ENCODE measurements at places on chromosomes 3 and 15.

DNA sequence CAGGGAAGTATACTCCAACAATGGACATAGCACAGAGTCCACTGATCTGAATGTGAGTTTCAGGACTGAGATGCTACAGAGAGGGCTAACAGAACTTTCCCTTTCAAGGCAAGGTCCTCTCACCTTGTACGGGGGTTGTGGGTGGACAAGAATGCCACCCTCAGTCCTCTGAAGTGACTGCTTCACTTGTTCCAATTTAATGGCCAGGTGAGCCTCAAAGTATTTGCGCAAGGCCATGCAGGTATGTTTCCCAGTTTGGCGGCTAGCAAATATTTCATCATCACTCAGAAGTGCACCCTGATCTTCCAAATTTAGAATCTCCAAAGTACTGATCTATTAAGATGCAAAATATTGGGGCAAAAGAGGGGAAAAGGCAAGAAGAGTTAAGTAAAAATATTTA, 38.1 kb downstream of the RBM15B start:
- no peak for DNase-seq

- DNase-seq: no peak
Observed at GRCh38 chr3:172911142-172911541, 160.6 kb downstream of the ECT2 start.

- no peak for DNase-seq
Observed at GRCh38 chr3:173681188-173681678, 283.7 kb downstream of the NLGN1 start.

- no peak for DNase-seq
Observed at GRCh38 chr3:100003609-100004503, 110.4 kb downstream of the FILIP1L start.

DNA sequence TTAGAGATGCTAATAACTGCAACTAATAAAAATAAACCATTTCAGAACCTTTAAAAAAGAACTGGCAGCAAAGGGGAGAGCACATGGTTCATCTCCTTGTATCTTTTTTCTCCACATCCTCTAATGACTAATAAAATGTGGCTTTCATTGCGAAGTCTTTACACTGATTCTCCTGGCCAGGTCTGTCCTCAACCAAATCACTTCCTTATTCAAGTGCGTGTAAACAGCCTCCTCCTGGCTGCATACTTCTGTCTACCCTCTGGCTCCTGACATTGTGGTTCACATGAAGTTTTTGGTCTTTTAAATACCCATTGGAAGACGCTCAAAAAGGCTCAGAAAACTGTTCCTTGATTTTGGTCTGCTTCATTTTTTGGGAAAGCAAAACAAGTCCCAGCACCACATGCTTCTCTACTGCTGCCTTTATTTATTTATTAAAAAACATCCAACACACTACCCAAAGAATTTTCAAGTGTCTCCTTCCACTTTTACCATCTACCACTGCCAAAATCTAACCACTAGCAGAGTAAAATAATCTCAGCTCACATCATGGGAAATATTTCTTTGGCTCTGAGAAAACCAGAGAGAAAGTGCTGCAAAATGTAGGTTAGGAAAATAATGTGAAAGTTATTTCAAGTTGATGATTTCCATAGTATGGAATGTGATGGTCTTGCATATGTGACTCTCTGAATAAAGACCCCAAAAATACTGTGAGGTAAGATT, 85.1 kb downstream of the EFL1 start:
- no peak for DNase-seq

DNA sequence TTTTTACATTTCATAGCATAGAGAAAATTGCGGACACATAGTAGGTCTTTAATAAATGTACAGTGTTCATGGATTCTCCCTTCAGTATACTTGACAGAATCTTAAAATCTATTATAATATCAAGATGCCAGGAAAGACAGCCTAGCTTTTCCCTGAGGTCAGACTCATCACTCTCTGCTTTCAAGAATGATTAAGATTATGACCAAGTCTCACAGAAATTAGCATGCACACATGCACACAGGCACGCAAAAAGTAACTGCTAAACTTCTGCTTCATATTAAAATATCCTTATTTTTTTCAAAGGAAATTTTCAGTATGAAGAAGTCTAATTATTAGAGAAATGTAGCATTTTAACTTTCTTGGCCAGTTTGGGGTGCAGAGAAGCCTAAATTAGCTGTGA, 493.8 kb upstream of the NECTIN3 start:
- DNase-seq: no peak

GRCh38 chr15:61025781-61026180, 203.3 kb downstream of the RORA start:
- DNase-seq: no peak

DNA sequence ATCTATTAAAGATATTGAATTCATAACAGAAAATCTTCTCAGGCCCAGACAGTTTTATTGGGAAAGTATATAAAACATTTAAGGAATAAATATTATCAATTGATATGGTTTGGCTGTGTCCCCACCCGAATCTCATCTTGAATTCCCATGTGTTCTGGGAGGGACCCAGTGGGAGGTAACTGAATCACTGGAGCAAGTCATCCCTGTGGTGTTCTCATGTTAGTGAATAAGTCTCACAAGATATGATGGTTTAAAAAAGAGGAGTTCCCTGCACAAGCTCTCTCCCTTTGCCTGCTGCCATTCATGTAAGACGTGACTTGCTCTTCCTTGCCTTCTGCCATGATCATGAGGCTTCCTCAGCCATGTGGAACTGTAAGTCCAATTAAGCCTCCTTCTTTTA, 160.5 kb downstream of the ANO10 start:
- no peak for DNase-seq

All from stimulated activated CD4-positive, alpha-beta T cell treated with anti-CD3 and anti-CD28 coated beads, Interleukin-12 subunit alpha, Interleukin-12 subunit beta, amount 100 ng/mL, for 4 hours (primary cell).